ENCODE measurements at places on chromosomes 5 and 9. TPM values are rescaled to one million over a fixed set of nuclear protein-coding genes. Genes with fewer than 3 reads are reported as not detected.

The SH3GL2 gene
- 2.4 TPM for polyA plus RNA-seq

The PCDHA8 gene
- 0.43 TPM for polyA plus RNA-seq

The ITGA1 gene
- 30.8 TPM for polyA plus RNA-seq

The KCNN2 gene
- 0.48 TPM for polyA plus RNA-seq

The C1QTNF2 gene
- 3.1 TPM for polyA plus RNA-seq

The DNM1 gene
- 49.0 TPM for polyA plus RNA-seq

The PCDHGB5 gene
- 1.8 TPM for polyA plus RNA-seq

The KYAT1 gene
- polyA plus RNA-seq = 6.5 TPM

The GLRA1 gene
- polyA plus RNA-seq = 0.03 TPM

The NRG2 gene
- polyA plus RNA-seq = 1.1 TPM

The PCDHGA2 gene
- 1.3 TPM for polyA plus RNA-seq

The EIF4E1B gene
- polyA plus RNA-seq = not detected

The SPINK7 gene
- 0.06 TPM for polyA plus RNA-seq

The OLFML2A gene
- 11.7 TPM for polyA plus RNA-seq

The GPRIN1 gene
- polyA plus RNA-seq = 7.0 TPM

The NTRK2 gene
- 1.2 TPM for polyA plus RNA-seq

The IL33 gene
- 16.4 TPM for polyA plus RNA-seq

The IFNB1 gene
- polyA plus RNA-seq = not detected

The COL15A1 gene
- polyA plus RNA-seq = 19.7 TPM

The NMUR2 gene
- polyA plus RNA-seq = 0.75 TPM

The PLAC8L1 gene
- polyA plus RNA-seq = 0.54 TPM

The TRAF1 gene
- 6.5 TPM for polyA plus RNA-seq

The EGFL7 gene
- 47.5 TPM for polyA plus RNA-seq

The AJM1 gene
- 10.4 TPM for polyA plus RNA-seq

The MRPL36 gene
- polyA plus RNA-seq = 34.6 TPM

The UNC5A gene
- polyA plus RNA-seq = 1.0 TPM

The ADAMTS2 gene
- polyA plus RNA-seq = 5.9 TPM

The SUSD1 gene
- 28.4 TPM for polyA plus RNA-seq

The TNC gene
- 19.9 TPM for polyA plus RNA-seq

The MACIR gene
- 31.2 TPM for polyA plus RNA-seq

The IFNA2 gene
- not detected for polyA plus RNA-seq

The PFN3 gene
- not detected for polyA plus RNA-seq

The ROPN1L gene
- 0.30 TPM for polyA plus RNA-seq

The BAAT gene
- 0.60 TPM for polyA plus RNA-seq

The IGFBPL1 gene
- polyA plus RNA-seq = 3.8 TPM

The ROR2 gene
- polyA plus RNA-seq = 17.5 TPM

All from large intestine (tissue), 12 donors.